Activated CD8-positive, alpha-beta memory T cell treated with anti-CD3 and anti-CD28 coated beads for 1 hour (primary cell): ENCODE measurements at places on chromosomes 3 and 15.

GRCh38 chr3:12294885-12295580 lies 6.2 kb downstream of the PPARG start:
- no peak for DNase-seq

DNA sequence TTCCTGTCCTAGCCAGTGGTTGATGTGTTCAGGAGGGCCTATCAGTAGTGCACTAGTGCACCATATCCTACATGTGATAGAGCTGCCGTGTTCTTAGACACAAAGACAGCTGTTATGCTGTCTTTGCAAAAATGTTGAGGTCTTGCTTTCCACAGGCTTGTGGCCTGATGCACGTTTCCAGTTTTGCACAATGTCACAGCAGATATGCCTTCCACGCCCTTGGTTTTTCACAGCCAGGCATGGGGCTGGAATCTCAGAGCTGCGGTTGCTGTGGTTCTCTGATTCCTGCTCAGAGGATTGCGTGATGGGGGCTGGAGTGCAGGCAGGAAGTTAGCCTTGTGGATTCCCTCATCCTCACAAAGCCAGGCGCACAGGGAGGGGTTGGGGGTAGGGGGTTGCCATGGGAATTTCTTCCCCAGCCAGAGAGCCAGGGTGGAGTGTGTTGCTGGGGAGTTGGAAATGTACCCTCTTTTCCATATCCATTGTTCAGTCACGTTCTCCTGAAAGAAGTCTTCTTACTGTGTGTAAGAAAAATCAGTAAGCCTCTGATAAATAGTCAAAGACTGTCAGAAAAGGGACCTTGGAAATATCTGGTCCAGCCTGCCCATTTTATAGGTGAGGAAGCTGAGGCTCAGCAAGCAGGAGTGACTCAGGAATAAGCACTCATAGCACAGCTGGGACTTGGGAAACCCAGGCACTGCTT lies 79.4 kb downstream of the SMAD3 start:
- DNase-seq, result no peak

DNA sequence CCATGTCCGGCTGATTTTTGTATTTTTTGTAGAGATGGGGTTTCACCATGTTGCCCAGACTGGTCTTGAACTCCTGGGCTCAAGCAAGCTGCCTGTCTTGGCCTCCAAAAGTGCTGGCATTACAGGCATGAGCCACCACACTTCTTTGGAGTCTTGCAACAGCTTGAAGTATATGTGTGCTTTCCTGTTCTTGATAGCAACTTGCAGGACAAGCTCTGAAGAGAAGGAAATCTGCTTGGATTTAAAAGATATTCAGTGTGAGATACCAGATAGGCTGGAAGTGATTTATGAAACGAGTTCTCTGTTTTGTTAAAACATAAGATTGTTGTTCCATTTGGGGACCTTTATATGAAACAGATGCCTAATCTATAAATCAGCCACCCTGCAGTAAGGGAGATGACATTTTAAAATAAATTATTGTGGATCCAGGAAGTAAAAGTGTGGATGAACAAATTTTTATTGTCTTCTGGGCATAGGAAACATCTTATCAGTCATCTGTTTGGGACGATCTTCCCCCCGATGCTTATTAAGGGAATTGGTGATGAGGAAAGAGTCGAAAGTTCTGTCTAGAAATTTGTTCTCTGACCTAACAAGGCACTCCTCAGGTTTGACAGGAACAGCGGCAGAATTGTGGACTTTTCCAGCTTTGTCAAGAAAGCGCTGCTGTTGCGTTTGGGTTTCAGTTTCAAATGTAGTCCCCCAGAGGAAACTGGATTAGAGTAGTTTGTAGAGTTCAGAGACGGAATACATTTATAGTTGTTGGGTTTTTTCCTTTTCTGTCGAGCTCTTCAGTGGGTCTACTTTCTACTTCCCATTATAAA lies 53.7 kb upstream of the MAGI1 start:
- no peak for DNase-seq

GRCh38 chr3:10459954-10460754 lies 45.2 kb downstream of the ATP2B2 start:
- DNase-seq, result no peak

- no peak for DNase-seq
Measured at GRCh38 chr3:52147804-52148203, 6.4 kb downstream of the POC1A start.

- no peak for DNase-seq
Measured at GRCh38 chr3:149848238-149848637, 35.2 kb downstream of the RNF13 start.

- DNase-seq, result no peak
Measured at GRCh38 chr15:23881291-23881690, 194.2 kb upstream of the NDN start.

- DNase-seq, result no peak
Measured at GRCh38 chr15:69794645-69795469, 302.9 kb downstream of the TLE3 start.

DNA sequence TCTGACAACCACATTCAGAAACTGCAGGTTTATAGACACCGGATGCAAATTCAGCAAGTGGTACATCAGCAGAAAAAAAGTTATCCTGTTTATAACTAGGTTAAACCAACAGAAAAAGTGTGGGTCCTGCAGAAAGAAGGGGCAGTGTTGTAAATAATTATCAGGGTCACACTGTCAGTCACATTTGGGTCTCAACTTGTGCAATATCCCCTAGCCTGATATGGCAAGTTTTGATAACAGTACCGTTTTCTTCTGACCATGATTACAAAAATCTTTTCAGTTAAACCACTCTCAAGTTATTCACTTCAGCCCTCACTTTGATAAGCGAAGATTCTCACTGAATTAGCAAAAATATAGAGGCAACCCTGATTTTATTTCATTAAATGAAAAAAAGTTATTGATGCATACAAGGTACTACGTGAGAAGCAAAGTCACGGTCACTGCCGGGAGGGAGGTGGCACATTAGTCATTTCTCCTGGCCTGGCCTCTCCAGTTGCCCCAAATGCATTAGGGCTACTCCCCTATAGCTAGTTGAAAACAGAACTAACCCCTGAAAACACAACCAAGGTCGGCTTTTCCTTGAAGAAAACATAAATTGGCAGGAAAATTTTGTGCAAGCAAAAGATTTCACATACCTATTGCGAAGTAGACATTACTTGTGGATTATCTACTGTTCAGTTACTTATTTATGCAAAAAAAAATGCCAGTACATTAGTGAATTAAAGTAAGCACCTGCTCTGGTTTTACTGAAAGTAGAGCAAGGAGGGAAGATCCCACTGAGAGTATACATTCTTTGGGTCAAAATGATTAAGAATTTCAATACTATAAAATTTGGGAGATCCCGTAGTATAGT lies 28.6 kb downstream of the IL5RA start:
- no peak for DNase-seq
